Activated CD8-positive, alpha-beta memory T cell treated with anti-CD3 and anti-CD28 coated beads for 4 hours (primary cell): ENCODE measurements at places on chromosomes 12 and 14.

- no peak for DNase-seq
Measured at GRCh38 chr12:7129287-7129871, 690 bp upstream of the RBP5 start.

DNA sequence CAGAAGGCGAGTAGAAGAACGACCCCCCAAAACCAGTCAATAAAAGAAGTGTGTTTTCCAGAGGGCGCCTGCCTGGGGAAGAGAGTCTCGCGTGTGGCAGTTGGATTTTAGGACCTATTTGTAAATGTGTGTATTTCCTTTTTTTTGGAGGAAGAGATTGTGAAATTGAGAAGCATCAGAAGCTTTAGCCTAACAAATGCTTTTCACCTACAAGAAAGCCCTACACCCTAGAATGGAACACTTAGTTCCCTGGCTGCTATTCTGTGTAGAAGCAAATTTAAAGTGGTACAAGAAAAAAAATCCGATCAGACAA, 1.3 kb downstream of the RCOR1 start:
- no peak for DNase-seq

GRCh38 chr12:43078976-43079375, 473.0 kb downstream of the ADAMTS20 start:
- DNase-seq: no peak

DNA sequence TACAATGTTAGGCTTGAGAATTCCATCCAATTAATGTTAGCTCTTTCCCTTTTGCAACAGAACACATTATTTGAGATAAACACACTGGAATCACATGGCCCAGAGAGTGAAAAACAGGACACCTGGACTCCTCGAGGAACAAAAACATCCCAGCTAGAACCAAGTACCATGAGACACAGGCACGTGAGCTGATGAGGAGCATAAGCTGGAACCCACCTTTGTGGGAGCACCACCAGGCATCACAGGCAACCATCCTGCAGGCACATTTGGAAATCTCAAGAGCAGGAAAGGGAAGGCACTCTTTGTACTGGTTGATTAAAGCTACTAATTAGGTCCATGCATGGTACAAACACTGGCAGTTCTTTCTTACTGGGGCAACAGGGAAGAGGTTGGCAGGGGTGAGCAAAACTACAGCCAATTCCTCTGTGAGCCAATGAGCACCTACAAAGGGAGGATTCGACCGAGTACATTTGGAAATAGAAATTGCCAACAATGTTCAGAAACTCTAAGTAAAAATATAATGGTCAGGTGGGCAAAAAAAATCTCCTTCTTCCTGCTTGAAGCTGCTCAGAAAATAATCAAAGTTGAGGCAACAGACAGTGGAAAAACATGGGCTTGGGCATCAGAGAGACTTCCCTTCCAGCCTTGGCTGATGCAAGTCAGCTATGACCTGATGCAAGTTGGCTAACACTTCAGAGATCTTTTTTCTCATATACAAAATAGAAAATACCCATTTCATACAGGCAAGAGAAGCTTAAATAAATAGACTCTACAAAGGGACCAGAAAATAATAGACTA, 216.7 kb downstream of the NUAK1 start:
- DNase-seq: no peak

DNA sequence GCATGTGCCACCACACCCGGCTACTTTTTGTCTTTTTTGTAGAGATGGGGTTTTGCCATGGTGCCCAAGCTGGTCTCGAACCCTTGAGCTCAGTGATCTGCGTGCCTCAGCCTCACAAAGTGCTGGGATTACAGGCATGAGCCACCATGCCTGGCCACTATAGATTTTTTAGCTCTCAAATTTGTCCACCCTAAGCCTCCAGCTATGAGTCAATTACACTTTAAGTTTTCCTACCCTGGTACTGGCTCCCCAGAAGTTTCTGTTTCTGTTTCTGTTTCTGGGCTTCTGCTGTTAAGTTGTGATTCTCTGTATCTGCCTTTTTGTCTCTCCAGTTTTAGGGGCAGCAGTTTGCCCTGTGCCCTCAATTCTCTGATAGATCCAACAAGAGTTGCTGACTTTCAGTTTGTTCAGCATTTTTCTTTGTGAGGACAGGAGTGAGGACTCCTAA, 4.4 kb upstream of the TINF2 start:
- DNase-seq: no peak

- no peak for DNase-seq
Measured at GRCh38 chr12:39780411-39780912, 160.9 kb upstream of the ABCD2 start.

- no peak for DNase-seq
Measured at GRCh38 chr12:69886109-69886508, 61.1 kb downstream of the MYRFL start.

- no peak for DNase-seq
Measured at GRCh38 chr12:59873136-59873535, 277.3 kb downstream of the SLC16A7 start.

GRCh38 chr12:1186298-1186697, 195.3 kb downstream of the ERC1 start:
- DNase-seq: no peak

DNA sequence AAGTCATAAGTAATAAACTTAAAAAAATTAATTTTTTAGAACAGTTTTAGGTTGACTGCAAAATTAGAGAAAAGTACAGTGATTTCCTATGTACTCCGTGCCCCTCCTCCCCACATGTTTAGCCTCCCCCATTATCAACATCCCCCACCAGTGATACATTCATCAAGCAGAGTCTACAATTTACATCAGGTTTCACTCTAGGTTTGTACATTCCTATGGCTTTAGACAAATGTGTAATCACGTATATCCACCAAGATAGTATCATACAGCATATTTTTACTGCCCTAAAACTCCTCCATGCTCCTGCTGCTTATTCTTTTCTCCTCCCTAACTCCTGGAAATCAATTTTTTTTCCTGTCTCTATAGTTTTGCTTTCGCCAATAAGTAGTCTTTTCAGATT, 438.7 kb downstream of the LRFN5 start:
- no peak for DNase-seq

- DNase-seq: no peak
Measured at GRCh38 chr14:40847480-40847879, 759.2 kb upstream of the LRFN5 start.

- DNase-seq: no peak
Measured at GRCh38 chr12:5417500-5417899, 14.4 kb upstream of the NTF3 start.

- DNase-seq: no peak
Measured at GRCh38 chr14:74302152-74302628, 544 bp downstream of the ABCD4 start.

DNA sequence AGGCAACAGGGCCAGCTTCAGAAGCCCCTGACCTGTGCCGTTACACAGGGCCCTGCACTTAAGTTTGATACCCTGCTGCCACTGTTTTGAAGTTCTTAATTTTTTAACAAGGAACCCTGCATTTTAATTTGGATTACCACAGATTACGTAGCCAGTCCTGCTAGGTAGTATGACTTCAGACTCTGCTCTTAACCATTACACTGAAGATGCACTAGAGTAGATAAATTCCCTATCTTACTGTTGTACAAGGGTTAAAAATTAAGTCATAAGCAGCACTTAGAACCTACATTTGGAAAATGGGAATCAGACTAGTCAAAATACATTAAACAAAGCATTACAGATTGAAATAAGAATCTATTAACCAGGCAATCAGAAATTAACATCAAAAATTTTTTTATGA, 2.3 kb downstream of the GNPNAT1 start:
- DNase-seq: no peak

- DNase-seq: no peak
Measured at GRCh38 chr12:27382924-27383323, 50.3 kb downstream of the BMAL2 start.

DNA sequence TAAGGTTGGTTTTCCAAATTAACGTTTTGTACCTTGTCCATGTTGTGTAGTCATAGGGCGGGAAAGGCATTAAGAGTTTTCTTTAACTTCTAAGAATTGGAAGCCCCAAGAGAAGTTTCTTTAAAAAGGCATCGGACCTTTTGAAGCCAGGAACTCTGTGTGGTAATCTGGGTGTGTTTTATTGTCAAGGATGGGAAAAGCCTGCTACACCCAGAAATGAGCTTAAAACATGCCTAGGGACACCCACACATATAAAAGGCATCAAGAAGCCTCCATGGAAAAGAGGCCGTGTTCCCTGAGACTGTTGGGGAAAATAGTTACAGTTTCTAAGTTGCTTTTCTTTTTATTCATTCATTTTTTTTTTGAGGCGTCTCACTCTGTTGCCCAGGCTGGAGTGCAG, 81.0 kb upstream of the PTHLH start:
- no peak for DNase-seq

DNA sequence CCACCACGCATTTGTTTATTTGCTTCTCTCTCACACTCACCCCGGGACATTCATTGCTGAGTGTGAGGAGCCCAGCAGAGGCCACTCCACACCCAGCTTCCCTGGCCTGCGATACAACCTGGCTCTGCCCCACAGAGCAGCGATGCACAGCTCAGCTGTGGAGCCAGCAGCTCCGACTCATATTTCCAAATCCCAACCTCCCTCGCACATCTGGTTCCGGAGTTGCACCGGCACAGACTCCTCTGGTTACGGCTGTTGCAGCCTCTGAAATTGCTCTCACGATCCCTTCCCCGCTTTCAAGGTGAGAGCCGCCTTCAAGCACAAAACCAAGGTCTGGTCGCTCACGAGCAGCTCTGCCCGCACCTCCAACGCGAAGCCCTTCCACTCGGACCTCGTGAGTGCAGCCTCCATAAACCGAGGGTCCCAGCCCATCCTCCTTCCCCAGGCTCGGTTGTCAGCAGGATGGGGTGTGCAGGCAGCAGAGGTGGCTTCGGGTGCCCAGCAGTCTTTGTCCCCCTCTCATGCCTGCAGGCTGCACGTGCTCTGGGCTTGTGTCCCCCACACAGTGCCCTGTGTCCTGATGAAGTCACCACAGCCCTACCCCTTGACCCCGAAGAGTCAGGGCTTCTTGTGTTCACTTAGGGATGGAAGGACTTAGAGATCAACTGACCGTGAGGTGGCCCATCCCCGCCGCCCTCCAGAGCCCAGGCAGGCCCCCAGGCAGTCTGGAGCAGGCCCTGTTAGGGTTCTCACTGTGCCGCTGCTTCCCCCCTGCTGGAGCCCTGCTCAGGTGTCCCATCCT, 184.3 kb downstream of the ADGRD1 start:
- DNase-seq: no peak

- no peak for DNase-seq
Measured at GRCh38 chr14:89415159-89415558, 1.9 kb downstream of the FOXN3 start.

- no peak for DNase-seq
Measured at GRCh38 chr14:40981247-40981646, 625.4 kb upstream of the LRFN5 start.

DNA sequence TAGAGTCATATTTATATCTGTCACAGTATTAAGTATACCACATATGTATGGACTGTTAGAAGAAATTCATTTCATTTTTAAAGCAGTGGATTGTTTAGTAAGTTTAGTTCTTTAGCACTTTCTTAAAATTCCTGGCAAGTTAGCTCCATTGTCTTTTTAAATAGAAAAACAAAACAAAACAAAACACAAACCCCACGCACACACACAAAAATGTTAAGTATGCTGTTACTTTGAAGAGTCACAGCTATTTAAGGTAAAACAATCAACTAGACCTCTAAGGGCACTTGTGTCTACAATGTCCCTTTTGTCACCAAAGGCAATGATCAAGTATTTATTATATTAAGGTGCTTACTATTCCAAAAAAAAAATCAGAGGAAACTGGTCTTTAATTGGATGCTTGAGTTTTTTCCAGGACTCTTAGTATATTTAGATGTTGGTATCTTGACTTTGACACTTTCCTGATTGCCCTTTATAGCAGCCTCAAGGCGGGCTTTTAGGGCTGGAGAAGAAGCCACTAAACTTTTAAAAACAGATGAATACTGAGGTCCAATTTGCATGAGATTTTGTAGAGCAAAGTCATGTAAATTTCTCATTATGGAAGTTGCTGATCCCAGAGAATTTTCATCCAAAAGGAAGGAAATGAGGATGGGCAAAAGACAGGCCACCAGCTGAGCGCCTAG, 85.5 kb upstream of the HECTD1 start:
- DNase-seq: no peak

GRCh38 chr14:59969319-59969718, 49.4 kb downstream of the LRRC9 start:
- DNase-seq: no peak

- no peak for DNase-seq
Measured at GRCh38 chr12:101459642-101460346, 15.3 kb upstream of the SPIC start.

- no peak for DNase-seq
Measured at GRCh38 chr14:102891556-102891955, 30.9 kb upstream of the AMN start.

DNA sequence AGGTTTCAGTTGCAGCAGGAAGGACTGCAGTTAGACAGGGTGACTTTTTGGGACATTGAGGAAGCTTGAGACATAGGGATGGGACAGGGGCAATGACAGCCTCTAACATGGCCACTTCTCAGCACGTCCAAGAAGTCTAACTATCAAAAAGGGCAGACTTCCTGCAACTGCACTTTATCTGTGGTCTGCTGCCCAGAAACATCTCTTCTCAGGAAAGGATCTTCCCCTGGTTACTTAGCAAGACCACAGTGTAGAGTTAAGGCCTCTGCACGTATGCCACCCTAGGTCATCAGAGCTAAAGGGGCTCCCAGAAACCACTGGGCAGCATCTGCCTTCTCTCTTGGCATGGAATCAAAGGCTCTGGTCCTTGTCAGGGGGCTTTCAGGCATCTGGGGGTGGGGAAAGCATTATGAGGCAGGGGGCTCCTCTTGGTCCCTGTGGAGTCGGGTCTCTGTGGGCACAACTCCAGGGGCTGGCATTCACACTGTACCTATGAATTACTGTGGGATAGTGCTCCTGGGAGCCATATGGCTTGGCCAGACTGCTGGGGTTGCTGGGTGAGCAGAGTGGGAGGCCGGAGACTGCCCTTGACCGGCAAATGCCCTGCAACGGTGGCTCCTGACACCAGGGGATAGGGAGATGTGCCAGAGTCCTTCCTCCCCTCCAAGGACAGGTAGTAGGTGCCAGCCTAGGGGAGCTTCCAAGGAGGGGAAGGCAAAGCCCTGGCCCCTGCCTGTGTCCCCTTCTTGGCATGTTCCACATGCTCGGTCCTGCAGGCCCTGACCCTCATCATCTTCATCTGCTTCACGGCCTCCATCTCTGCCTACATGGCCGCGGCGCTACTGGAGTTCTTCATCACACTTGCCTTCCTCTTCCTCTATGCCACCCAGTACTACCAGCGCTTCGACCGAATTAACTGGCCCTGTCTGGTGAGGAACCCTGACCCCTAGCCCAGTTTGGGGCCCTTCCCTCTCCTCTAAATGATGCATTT, 1.0 kb downstream of the CMTM5 start:
- no peak for DNase-seq
